ENCODE measurements at places on chromosomes 16 and 17. TPM values are rescaled to one million over a fixed set of nuclear protein-coding genes. Genes with fewer than 3 reads are reported as not detected.

The OTOA gene
- total RNA-seq = not detected

The LLGL2 gene
- total RNA-seq = 17.1 TPM

The TP53TG3D gene
- not detected for total RNA-seq

The CCL11 gene
- total RNA-seq = not detected

The ENPP7 gene
- total RNA-seq = not detected

The KRTAP9-4 gene
- not detected for total RNA-seq
